ENCODE measurements at places on chromosomes 7 and 10.

GRCh38 chr7:23242935-23243334 lies 3.6 kb upstream of the GPNMB start:
- DNase-seq: no peak

DNA sequence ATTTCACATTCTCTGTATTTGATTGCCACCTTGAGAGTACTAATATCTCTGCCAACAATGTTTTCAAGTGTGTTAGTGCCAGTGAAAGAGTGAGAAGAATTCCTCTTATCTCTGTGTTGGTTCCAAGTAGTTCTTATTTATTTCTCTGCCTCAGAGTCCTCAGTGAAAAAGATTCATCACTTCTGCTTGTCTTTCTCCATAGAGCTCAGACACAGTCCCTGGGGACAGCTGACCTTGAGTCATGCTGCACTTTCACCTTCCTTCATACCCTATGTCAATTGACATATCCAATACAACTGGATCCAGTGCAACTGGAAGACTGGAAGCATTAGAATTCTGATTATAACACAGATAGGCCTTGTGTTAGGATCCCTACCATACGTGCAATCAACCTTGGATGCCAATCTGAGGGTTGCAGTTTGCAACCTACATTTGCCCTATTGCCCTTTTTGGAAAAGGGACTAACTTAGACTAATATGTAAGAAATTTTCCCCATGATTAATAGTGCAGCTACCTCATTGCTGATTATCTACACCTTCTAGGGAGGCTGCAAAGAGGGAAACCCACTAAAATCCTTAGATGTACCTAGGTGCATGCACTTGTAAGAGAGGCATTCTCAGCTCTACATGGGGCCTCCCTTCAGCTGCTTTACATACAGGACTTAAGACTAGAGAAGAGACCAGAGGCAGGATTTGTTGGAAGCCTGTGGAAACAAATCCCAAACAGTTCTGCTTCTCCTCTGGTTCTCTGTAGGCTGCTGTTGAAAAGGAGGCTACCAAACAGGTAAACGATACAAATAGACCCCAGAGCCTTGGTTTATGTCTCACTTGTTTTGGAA lies 8.4 kb downstream of the IFIT2 start:
- DNase-seq: no peak

DNA sequence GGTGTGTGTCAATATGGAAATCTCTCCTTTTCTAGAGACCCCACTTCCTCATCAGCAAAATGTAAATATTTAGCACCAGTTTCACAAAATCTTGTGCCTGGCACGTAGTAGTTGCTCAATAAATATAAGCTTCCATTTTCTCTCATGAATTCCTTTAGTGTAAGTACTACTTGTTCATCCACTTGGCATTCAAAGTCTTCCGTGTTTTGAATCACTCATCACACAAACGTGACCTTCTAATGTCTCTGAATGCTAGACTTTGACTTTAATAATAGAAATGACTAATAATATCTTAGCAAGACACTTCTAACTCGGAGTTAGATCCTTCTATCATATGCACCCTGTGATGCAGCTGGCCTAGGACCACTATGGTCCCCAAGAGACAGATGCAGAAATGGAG lies 168.7 kb upstream of the ZNF32 start:
- DNase-seq: no peak

DNA sequence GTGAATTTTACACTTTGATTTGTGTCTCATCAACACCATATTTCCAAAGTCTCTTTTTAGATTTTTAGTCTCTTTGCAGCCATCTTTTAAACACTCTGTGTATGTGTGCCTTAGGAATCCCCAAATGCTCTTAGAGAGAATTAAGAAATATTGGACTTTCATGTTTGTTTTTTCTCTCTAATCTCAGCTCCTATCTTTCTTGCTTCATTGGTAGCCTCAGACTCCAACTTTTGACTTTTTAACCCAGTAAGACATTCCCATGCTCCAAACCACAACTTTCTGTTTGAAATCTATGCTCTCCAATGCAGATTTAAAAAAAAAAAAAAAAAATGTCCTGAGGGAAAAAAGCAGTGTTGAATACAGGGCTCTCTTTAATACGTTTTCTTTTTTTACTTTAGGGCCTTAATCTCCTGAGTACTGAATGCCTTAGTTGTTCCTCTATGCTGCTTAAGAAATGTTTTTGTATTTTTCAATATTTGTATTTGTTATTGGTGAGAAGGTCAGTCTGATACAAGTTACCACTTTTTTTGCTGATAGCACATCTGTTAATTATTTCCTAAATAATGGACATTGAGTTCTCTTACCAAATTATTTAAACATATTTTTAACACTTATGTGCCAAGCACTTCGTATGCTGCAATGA lies 489.9 kb downstream of the NXPH1 start:
- DNase-seq: no peak

GRCh38 chr7:37040330-37040729 lies 316.0 kb upstream of the AOAH start:
- DNase-seq: no peak

GRCh38 chr7:84194484-84195271 lies at the start of gene SEMA3A:
Gene SEMA3A, minus strand, starts transcription at chr7:84194789. Its CDS starts 203 bp downstream, at chr7:84194586.
- DNase-seq: no peak

GRCh38 chr7:16404636-16405035 lies 16.7 kb downstream of the CRPPA start:
- no peak for DNase-seq

DNA sequence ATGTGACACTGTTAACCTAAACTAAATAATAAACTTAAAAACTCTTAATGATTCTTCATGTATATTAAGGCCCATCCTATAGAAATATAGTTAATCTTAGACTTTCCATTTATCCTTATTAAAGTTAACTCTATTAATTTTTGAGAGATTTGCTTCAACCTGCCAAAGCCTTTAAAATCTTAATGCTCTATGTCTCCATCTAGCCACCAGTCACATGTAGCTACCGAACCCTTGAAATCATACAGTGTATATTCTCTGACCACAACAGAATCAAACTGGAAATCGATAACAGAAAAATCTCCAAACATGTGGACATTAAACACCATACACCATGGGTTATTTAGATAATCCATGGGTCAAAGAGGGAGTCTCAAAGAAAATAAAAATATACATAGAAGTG lies 51.9 kb downstream of the ASZ1 start:
- no peak for DNase-seq

DNA sequence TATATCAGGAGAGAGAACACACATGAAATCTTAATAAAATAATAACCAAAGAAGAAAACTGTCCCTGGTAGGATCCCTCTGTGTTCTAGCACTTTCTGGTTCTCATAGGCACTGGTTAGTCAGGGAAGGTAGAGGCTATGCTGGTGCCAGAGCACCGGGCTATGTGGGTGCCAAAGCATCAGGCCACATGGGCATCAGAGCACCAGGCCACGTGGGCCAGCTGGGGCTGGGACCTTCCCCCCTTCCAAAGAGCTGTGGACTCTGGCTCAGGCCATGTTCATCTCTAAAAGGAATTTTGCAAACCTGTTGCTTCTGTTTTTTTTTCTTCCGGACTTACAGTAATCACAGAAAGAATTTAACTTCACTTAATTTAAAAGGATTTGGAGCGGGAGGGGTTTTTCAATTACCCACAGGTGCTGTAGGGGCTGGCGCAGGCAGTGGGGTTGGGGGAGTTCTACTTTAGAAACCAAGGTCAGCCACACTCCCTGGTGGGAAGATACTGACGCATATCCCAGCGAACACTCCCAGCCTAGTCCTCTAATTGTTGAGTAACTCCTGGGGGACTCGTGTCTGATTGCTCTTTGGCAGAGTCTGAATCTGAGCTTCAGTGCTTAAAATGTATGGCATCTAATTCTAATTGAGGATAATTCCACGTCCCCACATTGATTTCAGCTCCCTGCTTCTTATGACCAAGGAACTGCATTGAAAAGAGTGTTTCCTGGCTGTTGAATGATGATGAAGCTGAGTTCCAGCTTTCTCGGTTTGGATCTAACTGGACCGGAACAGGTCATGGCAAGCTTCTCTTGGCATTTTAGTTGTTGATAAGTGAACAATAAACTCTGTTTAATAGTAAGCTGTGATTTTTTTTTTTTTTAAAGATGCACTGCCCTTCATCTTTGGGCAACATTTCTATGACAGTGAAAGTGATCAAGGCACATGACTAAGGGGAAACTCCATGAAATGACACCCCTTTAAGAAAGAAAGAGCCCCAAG lies 110.7 kb upstream of the FZD8 start:
- DNase-seq: no peak

DNA sequence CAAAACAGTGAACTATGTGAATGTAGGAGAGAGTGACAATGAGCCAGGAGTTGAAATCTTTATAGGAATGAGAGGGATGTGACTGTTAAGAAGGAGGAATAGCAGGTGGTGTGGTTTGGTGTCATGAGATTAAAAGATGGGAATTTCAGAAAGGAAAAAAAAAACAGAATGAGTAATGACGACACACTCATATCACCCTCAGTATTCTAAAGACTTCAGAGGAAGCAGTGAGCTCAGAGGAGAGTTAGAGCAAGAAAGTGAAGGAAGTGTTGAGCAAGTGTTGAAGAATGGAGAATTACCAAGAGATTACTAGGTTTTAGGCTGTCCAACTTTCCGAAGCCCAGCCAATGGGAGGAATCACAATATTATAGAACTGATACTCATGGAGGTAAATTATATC lies 220.5 kb upstream of the HGF start:
- no peak for DNase-seq

DNA sequence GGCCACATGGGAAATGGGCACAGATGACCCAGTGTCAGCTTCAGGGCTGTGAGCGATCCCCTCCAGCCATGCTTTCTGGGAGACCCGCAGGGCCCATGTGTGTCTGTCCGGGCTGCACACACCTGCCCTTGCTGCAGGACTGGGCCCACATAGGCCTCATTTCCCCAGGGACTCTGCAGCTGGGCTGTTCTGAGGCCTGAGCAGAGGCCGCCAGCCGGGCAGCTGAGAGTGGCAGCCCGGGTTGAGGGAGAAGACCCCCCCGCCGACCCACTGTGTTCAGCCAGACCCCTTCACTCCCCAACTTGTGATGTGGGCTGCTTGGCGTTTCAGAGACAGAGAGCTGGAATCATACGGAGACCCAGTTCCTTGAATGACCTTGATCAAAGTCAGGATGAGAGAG lies 50.1 kb upstream of the DPYSL4 start:
- DNase-seq: no peak

- DNase-seq: no peak
Measured at GRCh38 chr10:83522456-83522855, 616.9 kb upstream of the GHITM start.

DNA sequence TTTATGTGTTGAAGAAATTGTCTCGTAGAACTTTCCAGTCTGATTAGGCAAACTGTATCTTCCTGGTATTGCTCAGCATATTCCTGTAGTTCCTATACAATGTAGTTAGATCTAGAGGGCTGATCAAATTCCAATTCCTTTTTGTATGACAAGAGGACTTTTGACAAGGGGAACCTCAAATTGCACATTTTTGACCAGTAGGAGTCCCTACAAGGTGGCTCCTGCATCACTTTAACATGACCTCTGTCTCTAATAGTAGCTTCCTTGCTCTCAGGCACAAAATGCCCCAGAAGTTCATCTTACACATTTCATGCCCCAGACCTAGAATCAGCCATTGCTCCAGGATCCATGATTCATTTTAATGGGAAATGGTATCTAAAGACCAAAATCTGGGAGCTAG lies 18.7 kb downstream of the HERPUD2 start:
- no peak for DNase-seq

DNA sequence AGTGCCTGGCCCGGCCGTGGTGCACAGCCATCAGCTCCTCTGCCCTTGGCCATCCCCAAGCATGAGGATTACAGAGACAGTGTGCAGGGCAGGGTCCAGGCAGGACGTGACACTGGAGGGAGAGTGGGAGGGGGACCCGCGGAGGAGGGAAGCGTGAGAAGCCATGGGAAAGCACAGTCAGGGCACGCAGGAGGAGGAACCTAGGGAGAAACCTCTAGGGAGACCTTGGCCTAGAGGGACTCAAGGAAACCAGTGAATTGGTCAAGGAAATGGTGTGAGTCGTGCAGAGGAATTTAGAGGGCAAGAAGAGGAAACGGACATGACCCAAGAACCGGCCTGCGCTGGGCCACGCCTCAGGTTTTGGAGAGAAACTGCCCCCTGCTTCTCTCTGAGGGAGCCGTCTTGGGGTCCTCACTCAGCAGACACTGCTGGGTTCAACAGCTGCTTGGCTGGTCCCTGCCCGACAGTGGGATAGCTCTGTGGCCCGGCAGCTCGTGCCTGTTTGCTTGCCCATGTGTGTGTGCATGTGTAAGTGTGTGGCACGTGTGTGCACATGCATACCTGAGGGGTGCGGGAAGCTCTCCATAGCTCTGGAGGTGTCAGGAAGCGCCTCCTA lies 3.2 kb downstream of the OPN4 start:
- no peak for DNase-seq

GRCh38 chr7:111011520-111011919 lies 79.4 kb upstream of the LRRN3 start:
- DNase-seq: no peak

DNA sequence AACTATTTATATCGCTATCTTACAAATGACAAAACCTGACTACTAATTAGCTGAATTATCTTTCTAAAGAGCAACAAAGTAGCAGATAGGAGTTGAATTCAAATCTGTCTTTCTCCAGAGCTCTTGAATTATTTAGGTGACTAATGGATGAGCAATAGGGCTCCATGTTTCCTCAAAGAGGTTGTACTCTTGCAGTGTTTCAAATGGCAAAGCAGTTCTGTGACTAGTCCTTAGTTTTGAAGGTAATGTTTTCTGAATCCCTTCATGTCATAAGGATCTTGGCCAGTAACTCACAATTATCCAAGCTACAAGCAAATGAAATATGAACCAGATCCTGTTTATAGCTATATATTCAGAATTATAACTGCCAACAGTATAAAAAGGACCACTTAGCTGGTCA lies 999.7 kb downstream of the NRG3 start:
- no peak for DNase-seq

DNA sequence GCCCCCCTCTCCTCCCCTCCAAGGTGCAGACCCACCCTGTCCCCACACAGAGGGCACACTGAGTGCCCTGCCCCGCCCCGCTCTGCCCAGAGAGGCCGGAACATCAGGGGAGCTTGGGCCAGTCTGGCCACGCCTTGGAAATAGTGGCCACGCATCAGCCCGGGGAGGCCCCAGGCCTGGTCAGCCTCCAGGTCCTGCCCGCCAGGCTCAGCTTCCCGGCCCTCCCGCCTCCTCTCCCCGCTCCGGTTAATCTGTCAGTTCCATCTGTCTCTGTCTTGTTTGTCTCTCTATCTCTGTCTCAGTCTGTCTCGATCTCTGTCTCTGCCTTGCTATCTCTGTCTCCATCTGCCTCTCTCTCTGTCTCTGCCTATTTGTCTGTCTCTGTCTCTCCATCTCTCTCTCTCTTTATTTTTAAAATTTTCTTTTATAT lies 28.9 kb upstream of the TNRC18 start:
- DNase-seq: no peak

- DNase-seq: no peak
Measured at GRCh38 chr7:151481650-151482505, 37.8 kb downstream of the RHEB start.
